ENCODE measurements at places on chromosomes 3 and 15. TPM values are rescaled to one million over a fixed set of nuclear protein-coding genes. Genes with fewer than 3 reads are reported as not detected.

GRCh38 chr3:13718000-13718399 lies 161.9 kb downstream of the WNT7A start:
- DNase-seq: no peak

DNA sequence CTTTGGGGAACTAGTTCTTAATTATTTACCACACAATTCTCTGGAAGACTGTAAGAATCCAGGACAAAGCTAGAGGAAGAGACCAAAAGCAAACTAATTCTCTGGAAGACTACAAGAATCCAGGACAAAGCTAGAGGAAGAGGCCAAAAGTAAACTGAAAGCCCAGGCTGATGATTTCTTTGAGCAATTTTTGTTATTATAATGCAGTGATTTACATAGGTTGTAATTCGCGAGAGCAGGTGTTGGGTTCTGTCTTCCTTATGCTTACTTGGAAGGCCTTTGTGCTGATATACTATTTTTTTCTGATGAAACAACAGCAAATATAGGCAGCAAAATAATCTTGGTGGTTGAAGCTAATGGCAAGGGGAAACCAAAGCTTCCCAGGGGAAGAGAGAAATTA lies 5.2 kb downstream of the SPTSSB start:
- peak; percentile 49 for DNase-seq

DNA sequence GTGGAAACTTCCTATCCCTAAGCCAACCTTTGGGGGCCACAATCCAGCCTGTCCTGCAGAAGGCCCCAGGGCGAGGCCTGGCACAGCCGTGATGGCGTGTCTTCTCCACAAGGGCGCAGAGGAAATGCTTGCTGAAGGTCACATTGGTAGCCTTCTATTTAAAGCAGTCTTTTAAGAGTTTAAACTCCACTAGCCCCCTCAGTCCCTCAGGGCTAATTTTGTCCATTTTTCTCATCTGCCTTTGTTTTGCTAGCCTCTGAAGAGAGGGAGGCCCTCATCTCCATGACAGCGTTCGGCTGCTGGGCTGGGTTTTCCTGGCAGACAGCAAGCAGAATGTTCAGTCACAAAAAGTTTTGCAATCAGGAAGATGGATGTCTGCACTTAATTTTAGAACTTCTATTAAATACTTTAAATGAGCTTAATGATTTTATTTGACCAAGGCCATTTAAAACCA lies 40.8 kb downstream of the RARB start:
- peak; percentile 43 for DNase-seq

- DNase-seq: no peak
Measured at GRCh38 chr3:194757647-194758061, 72.0 kb downstream of the FAM43A start.

DNA sequence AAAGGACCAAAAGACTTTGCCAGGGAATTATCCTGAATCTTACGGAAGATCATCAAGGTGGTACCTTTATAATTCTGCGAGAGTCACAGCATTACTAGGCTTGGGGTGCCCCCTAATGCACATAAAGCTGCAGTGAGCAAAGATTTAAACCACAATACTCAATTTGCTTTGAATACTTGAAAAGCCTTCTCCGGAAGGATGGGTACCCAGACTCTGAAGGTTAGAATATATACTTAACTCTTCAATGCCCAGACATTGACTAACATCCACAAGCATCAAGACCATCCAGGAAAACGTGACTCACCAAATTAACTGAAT lies 117.8 kb upstream of the KCNH8 start:
- DNase-seq: peak; percentile 61

DNA sequence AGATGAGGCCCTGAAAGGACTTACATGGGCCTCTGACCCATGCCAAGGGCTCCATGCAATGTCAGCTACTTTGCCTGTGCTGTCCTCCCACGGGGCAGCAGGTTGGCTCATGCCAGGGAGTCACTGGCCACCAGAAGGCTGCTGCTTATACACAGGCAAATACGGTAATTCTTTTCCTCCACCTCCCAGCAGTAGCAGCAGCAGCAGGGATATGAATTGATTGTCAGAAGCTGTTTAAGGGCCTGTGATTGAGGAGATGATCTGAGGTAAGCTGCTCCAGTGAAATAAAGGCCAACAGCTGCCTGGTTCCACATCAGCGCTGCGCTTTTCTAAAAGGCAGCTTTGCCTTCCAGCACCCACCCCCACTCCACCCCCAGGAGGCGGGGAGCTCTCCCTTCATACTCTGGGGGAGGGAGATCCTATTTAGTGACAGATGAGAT lies 250.5 kb downstream of the SHQ1 start:
- peak; percentile 40 for DNase-seq

Gene TSEN2
- 27.7 TPM for total RNA-seq

DNA sequence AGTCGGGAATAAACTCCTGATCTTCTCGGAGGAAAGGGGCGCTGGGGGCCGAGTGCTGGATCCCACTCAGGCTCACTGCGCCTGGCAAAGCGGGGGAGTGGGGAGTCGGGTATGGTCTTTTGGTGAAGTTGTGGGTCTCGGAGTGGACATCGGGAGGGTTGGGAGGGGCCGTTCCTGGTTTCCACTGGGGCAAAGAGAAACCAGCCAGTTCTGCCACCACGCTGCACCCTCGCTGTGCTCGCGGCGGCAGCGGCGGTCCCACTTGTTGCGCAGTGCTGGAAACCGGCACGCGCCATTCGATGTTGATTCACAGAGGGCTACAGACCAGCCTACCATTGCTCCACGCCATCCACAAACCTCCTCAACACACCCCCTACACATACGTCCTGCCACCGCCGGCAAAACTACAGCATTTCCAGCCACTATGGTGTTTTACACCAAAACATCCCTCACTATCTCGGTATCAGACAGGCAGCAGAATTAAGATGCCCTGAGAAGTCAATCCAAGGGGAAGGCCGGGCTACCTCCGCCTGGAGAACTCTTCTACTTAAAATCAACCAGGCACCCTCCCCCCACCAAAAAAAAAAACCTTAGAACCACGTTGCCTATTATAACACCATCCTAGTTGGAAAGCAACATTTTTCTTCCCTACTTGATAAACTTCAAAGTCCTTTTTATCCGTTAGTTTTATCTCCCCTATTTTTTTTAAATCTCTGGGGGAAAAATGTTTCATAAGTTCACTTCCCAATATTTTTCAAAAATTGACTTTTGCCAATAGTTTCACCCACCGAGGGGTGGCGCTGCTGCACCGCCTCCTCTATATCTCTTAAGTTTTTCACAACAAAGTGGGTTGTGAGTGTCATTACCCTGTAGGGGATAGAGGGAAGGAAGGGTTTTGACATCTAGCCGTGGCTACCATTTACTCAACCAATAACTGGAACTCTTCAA lies 3.6 kb downstream of the BCL6 start:
- DNase-seq: peak; percentile 81

- peak; percentile 30 for DNase-seq
Measured at GRCh38 chr3:66165660-66166059, 55.1 kb upstream of the SLC25A26 start.

DNA sequence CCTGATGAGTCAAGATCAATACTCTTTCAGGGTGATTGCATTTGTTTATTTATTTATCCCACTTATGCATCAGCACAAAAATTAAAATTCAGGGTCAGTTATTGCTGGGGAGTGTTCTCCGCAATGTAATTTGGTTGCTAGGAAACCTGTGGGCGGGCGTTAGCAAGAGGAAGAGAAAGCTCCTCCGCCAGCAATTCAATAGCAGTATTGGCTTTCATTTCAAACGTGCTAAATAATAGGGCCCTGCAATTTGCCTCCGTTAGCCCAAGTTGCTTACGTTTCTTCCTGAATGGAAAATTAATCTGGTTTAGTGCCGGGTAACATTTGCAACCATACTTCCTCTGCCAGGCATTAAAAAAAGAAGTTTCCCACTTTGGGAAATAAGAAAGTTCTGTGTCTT lies 35.5 kb upstream of the PLCL2 start:
- DNase-seq: peak; percentile 75

Data from GM23338 (cell line).